ENCODE measurements at places on chromosomes 11 and 22. TPM values are rescaled to one million over a fixed set of nuclear protein-coding genes. Genes with fewer than 3 reads are reported as not detected.

DNA sequence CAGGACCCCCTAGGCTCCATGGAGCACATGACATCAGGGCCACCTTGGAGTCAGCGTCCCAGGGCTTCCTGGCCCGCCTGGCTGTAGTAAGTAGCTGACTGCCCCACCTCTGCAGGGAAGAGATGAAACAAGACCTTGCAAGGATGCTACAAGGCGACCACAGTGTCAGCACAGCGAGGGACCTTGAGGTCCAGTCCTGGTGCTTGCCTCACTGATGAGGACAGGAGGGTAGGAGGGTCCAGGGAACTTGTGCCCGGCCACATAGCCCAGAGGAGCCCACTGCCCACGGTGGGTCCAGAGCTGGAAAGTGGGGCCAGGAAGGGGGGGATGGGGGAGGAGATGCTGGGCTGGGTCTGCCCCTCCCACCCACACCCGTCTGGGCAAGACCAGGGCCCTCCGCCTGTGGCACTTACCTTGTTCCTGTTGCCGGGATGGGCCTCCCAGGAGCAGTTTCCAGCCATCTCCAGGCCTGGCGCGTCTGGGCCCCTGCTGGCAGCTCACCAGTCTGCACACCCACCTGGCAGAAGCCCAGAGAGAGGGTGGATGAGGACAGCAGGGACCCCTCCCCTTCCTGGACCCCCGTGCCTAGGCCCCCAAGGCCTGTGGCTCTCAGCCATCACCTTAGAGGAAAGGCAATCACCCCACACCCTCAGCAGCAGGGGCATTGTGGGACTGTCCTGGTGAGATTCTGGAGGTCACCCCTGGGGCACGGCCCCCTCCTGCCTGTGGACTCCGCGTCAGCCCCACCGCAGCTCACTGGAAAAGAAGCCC lies 3.4 kb downstream of the MRGPRF start:
- DNase-seq: peak; percentile 47

CHADL gene
- 1.1 TPM for total RNA-seq

GRCh38 chr11:122138744-122139594 lies 23.0 kb upstream of the BLID start:
- DNase-seq: peak; percentile 42

PRG3 gene
- total RNA-seq: not detected

GRCh38 chr22:44668190-44668885 lies 33.7 kb upstream of the PRR5 start:
- peak; percentile 63 for DNase-seq

DNA sequence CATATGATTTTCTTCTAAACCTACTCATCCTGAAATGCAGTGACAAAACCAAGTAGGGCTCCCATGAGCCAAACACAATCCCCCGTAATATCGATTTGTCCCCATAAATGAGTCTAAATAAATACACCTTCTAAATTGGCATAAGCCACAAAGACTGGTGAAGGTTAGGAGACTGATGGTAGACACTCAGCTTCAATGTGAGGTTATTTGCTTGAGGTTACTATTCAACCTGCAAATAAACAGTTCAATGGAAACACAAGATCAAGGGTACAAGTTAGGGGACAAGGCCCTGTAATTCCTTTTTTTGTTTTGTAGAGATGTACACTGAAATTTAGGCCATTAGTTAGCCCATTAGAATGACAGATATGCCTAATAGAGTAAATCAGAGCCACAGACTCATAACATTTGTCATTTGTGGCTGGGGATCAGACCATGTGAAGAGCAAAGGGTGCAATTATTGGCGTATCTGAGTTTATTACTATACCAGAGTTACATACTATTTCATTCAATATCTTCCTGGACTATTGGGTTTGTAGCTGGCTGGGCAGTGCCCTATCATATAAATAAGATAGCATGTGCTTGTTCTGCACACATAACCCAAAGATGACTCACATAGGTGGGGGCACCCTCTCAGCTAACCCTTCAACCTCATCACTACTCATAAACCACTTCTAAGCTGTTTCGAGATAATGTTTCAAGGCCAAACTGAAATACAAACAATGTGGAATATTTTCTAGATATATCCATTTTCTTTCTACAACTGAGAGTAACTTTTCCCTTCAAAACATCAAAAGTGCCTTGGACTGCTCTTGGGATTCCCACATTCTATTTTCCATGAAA lies 695.3 kb downstream of the KCNA4 start:
- DNase-seq: peak; percentile 15

TRIM49C gene
- total RNA-seq: not detected

- peak; percentile 72 for DNase-seq
These were observed 56.1 kb downstream of the RBFOX2 start for GRCh38 chr22:35972559-35972958.

- no peak for DNase-seq
These were observed 3.3 kb downstream of the TCN2 start for GRCh38 chr22:30610299-30610698.

USH1C gene
- not detected for total RNA-seq

GRCh38 chr11:61338783-61339489 lies 5.9 kb downstream of the TKFC start:
- DNase-seq: no peak

GRCh38 chr11:118412921-118413320 lies 11.5 kb downstream of the ATP5MG start:
- DNase-seq: no peak

SF3B2 gene
- 95.7 TPM for total RNA-seq

PARVB gene
- total RNA-seq: 143 TPM

DNA sequence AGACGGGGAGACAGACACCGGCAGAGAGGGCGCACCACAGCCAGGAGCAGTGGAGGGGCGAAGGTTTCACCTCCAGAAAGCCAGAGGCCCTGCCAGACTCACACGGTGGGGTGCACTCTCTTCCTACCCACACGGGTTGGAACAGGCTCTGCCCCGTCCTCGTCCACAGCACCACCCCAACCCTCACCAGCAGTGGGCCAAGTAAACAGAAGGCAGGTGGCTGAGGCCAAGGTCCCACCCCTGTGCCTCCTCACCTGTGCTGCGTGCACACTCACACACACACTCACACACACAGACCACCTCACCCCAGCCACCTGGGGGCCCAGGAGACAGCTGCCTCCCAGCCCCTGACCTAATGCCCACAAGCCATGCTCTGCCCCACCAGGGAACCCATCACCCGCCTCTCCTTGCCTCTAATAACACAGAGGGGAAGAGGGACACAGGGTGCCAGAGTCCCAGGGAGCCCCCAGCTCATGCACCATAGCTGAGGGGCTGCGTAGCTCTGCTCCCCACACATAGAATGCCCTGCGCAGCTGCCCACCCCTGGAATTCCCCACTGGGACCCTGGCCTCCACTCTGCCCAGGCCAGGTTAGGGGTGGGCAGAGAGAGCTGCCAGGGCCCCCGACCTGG lies 3.1 kb downstream of the CYB5R3 start:
- DNase-seq: peak; percentile 31

CARD10 gene
- total RNA-seq: 8.3 TPM

ARHGAP8 gene
- 0.54 TPM for total RNA-seq

GRCh38 chr11:118633319-118633690 lies 25.9 kb downstream of the PHLDB1 start:
- peak; percentile 53 for DNase-seq

- no peak for DNase-seq
These were observed 101.1 kb downstream of the ADAMTS15 start for GRCh38 chr11:130549393-130549999.

- DNase-seq: peak; percentile 99
These were observed 56.9 kb upstream of the PRSS23 start for GRCh38 chr11:86743223-86744118.

DNA sequence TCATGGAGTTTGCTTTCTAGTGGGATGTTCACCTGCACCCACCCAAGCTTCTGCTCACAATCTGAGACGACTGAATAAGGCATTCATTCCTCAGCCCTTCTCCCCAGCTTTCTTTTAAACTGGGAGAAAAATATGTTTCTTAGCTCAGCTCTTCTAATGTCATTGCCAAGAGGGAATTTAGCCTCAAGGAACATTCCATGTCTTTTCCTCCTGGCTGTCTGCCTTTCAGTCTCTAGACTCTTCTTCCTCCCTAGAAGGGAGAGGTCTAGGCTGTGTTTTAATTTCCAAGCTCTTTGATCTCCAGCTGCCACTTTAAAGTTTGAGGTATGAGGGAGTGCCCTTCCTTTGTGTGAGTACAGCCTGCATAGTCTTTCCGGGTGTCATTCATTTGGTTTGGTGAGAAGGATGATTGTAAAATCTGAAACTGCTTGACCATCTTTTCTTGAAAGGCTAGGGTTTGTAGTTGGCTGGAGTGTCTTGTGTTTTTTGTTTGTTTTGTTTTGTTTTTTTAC lies 11.7 kb upstream of the HTATIP2 start:
- no peak for DNase-seq

- no peak for DNase-seq
These were observed 117.9 kb downstream of the MED15 start for GRCh38 chr22:20625270-20625669.

- peak; percentile 91 for DNase-seq
These were observed 1.2 kb downstream of the TSPO start for GRCh38 chr22:43152357-43153071.

- DNase-seq: no peak
These were observed 18.1 kb downstream of the LRP4 start for GRCh38 chr11:46900091-46900746.
